ENCODE measurements at places on chromosomes 6 and 20.

- DNase-seq, result no peak
Observed at GRCh38 chr6:45984788-45985425, 30.8 kb downstream of the CLIC5 start.

DNA sequence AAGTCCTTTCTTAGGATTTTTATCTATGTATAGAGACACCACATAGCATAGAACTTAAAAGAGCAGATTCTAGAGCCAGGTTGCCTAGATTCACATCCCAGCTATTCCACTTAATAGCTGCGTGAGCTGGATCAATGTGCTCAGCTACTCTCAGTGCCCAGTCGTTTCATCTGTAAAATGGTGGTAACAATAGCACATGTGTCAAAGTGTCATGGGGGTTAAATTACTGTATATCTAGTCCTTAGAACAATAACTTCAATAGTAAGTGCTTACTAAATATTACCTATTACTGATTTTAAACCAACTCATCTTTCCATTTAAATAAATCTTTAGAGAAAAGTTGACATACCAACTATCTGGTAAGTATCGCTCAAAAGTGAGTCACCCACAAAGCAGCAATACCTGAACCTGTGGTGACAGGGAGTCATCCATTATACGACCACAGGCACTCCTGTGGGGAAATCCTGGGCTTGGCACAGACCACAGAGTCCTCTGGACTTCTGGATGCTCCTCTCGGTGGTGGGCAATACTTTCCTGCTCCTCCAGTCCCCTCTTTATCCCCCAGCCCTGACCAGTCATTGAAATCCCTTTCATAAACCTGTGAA is 154.8 kb downstream of the PDSS2 start:
- DNase-seq, result no peak

DNA sequence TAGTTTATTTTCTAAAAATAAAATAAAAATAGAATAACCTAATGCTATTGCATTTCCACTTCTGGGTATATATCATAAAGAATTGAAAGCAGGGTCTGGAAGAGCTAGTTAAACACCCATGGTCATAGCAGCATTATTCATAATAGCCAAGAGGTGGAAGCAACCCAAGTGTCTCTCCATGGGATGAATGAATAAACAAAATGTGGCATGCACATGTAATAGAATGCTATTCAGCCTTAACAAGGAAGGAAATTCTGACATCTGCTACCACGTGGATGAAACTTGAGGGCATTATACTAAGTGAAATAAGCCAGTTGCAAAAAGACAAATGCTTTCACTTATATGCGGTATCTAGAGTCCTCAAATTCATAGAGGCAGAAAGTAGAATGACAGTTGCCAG is 130.8 kb downstream of the TIAM2 start:
- DNase-seq, result no peak

DNA sequence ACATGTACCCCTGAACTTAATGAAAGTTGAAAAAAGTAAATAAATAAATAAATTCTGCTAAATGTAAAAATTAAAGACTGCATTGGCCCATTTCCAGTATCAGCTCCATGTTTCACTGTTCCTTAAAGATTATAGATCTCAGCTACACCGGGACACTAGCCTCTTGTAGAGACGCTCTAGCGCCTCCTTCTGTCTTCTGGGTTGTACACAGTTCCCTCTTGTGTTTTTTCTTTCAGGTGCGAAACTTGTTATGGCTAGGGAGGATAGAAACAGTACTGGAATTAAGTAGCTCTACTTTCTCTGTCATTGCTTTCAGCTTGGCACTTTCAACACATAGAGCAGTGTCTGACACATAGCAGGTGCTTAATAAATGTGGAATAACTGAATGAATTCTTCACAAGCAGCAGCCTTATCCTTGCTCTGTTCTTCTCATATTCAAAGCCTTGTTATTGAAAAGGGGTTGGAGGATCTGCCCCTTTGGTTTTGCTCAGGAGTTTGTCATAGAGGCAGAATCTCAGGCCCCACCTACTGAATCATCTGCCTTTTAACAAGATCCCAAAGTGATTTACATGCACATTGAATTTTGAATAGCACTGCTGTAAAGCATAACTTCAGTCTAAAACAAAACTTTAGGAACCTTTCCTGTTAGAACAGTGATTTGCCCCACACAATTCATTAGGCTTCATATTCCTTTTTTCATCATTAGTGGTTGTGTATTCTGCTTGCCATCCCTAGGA is 92.3 kb downstream of the FIG4 start:
- no peak for DNase-seq

DNA sequence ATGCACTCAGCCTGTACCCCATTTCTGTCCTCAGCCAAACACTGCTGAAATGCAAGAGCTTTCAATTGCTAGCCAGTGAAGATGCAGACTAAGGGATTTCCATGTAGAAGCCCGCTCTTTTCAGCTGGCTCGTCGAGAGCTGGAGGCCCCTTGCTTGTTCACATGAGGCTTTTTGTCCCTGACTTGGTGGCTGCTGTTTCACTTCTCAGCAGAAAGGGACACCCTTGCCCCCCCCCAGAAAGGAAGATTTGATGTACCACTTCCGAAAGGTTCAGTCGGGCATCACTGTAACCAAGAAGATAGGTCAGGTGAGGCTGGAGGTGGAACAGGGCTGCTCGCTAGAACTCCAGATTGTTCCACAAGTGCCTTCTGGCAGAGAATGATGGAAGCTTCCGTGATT is 23.3 kb downstream of the PTPN1 start:
- no peak for DNase-seq

- no peak for DNase-seq
Observed at GRCh38 chr6:84466511-84466910, 239.1 kb upstream of the CEP162 start.

DNA sequence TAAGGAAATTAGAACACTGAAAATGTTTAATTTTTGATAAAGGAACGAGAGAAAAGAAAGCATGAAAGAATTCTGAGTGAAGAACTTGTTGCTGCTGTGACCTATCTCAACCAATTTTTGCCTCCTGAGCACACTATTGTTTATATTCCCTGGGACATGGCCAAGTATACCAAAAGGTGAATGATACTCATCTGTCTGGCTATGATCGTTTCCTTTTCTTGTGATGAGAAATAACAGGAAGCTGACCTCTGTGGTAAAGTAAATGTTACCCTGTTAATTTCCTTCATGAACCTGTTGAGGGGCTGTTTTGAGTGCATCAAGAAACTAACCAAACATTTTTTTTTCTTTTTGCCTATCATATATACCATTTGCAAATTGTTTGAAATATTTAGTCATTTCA is 69.1 kb downstream of the FIG4 start:
- no peak for DNase-seq
